Stimulated activated CD4-positive, alpha-beta T cell treated with anti-CD3 and anti-CD28 coated beads, TNF-alpha, amount 100 ng/mL, for 1 hour (primary cell): ENCODE measurements at places on chromosomes 11 and 22.

DNA sequence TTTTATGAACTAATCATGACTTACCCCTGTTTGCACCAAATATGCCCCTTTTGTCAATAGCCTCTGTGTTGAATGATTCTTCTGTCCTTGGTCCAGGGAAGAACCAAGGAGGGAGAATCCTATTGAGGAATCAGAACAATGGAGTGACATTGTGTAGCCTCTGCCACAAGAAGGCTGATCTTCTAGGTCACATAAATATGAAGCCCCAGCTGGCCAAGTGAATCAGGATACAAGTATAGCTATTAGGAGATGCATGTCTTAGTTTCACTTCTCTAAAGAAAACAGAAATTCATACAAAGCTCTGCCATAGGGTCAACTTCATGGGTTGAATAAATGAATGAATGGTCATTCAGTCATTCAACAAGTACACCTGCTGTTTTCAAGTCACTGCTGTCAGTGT is 118.2 kb upstream of the BLID start:
- DNase-seq, result no peak

DNA sequence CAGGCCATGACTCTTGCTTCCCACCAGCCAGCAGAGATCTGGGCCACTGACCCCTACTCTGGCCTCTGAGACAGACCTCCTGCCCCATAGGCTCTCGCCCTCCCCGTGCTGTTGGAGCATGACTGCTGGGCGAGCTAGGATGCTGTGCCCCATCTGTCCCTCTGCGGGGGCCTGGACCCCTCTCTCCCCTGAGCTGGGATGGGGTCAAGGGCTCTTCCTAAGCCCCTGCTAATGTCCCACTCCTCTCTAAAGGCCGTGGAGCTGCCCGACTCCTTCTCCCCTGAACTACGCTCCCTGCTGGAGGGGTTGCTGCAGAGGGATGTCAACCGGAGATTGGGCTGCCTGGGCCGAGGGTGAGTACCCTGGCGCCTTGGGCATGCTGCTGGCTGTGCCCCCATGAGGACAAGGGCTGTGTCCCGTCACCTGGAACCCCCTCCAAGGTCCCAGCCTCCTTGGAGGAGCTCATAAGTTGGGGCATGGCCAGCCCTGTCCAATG is 6.2 kb upstream of the ANKRD13D start:
- no peak for DNase-seq

DNA sequence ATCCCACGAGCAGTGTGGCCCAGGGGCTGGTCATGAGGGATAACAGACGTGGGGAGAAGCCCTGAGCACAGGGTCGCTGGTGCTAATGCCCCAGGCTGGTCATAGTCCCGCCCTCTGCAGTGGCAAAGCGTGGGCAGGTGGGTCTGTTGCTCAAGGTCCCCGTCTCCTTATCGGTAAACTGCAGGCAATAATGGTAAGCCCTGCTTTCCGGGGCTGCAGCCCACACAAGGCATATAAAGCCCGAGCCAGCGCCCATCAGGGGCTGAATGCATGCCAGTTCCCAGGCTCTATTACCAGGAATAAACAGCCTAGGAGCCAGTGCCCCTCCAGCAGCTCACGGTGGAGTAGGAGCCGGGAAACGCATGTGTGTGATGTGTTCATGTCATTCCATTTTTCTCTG is 261.0 kb downstream of the BRD1 start:
- no peak for DNase-seq

DNA sequence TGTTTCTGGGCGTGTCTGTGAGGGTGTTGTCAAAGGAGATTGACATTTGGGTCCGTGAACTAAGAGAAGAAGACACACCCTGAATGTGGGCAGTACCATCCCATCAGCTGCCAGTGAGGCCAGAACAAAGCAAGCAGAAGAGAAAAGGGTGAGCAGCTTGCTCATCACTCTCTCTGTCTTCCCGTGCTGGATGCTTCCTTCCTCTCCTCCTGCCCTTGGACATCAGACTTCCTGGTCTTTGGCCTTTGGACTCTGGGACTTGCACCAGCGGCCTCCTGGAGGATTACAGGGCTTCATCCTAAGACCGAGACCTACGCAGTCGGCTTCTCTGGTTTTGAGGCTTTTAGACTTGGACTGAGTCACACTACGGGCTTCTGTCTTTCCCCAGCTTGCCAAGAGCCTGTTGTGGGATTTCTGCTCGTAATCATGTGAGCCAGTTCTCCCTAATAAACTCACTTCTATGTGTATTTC is 18.8 kb downstream of the APOL2 start:
- DNase-seq, result no peak

DNA sequence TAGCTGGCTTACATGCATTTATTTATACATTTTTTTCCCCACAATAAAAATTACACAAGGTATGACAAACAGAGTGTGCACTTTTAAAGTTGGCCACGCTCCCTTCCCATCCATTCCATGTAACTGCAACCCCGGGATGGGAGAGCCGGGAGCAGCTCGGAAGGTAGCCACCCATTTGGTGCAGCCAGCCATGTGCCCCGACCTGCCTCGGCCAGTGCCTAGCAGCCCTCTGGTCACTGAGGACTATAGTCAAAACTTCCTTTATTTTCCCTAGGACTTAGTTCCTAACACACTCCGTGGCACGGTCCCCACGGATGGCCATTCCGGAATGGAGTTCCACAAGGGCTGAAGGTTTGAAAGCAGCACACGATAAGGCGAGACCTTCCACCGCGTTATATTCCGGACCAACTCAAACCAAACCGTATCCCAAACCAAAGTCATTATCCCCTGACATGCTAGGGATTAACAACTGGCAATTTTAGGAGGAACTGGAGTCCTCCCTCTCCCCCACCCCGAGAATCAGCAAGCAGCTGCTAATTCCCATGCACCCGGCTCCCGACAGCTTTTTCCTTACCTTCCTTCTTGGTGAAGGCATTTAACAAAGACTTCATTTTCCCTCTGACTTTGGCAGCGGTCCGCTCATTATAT is 426.4 kb downstream of the SHANK2 start:
- DNase-seq, result no peak

DNA sequence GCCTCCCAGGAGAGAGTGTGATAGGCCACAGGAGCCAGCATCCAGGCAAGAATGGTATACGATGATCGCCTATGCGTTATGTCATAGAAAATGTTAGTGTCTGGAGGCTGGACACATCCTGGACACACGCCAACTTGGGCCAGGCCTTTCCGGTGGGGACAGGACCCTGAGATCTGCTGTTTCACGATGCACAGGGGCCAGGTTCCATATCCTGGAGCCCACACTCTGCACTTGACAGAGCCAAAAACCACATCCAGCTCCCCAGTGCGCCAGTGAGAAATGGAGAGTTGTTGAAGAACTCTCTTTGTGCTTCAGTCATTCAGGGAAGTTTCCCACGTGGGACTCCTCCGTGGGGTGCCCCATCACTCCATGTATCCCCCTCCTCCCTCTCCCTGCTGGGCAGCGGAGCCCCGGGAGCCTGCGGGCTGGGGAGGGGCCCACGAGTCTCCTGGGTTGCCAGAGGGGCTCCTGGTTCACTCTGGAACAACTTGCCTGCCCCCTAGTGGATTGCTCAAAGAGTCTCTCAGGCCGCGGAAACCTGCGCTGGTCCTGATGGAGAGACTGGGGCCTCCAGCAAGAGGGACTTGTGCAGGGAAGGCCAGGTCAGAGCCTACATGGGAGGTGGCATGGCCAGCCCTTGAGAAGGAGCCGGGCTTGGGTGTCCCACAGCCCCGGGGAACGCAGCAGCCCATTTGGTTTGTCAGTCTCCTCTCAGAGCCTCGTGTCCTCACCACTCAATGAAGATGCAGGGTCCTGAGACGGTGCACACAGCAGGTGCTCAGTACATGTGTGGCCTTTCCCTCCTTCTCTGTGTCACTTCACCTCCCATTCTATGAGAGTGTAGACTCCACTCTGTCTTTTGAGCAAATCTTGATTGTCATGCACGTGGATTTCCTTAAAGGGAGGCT is 10.2 kb upstream of the LRRC32 start:
- no peak for DNase-seq

DNA sequence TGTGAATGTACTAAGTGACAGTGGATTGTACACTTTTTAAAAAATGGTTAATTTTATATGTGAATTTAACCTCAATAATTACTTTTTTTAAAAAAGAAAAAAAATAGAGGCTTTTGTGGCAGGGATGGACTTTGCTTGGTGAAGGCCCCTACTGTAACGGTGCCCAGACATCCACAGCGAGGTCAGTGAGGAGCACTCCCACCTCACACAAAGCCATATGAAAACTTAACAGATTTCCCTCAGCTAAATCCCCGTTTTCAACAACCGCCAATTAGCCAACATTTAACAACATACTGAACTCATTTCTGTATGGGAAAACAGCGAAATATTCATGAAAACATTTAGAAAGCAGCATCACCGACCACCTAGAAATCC is 642 bp upstream of the C11orf58 start:
- no peak for DNase-seq

GRCh38 chr11:96124155-96124554 is 200.2 kb upstream of the MTMR2 start:
- no peak for DNase-seq

GRCh38 chr11:110022548-110022947 is 70.6 kb upstream of the ZC3H12C start:
- no peak for DNase-seq

DNA sequence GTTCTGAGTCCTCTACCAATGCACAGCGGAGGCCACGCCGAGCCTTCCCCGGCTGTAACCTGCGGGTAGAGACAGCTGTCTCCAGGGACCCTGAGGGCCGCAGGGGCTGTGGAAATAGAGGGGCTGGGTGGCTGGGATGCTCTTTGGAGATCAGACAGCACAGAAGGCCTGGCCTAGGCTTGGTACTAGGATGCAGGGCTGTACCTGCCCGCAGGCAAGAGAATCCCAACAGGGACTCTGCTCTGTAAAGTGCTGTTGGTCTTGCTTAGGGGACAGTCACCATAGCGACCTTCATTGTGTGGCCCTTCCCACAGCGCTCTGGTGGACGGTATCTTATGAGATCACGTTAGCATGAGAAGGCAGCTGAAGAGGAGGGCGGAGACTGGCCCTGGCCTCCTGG is 11.3 kb upstream of the KCNJ5 start:
- DNase-seq, result no peak

- no peak for DNase-seq
Observed at GRCh38 chr11:64321026-64321425, 3.1 kb downstream of the PRDX5 start.
